NCI-H526 treated with DMSO at 0.1 percent for 48 hours (cell line): ENCODE measurements at places on chromosomes 13 and 19.

GRCh38 chr13:106468207-106468606, 67.3 kb downstream of the EFNB2 start:
- no peak for DNase-seq

- no peak for DNase-seq
Observed at GRCh38 chr19:44580366-44580895, 32.9 kb upstream of the IGSF23 start.

GRCh38 chr13:32736648-32737047, 150.4 kb downstream of the PDS5B start:
- DNase-seq: no peak

DNA sequence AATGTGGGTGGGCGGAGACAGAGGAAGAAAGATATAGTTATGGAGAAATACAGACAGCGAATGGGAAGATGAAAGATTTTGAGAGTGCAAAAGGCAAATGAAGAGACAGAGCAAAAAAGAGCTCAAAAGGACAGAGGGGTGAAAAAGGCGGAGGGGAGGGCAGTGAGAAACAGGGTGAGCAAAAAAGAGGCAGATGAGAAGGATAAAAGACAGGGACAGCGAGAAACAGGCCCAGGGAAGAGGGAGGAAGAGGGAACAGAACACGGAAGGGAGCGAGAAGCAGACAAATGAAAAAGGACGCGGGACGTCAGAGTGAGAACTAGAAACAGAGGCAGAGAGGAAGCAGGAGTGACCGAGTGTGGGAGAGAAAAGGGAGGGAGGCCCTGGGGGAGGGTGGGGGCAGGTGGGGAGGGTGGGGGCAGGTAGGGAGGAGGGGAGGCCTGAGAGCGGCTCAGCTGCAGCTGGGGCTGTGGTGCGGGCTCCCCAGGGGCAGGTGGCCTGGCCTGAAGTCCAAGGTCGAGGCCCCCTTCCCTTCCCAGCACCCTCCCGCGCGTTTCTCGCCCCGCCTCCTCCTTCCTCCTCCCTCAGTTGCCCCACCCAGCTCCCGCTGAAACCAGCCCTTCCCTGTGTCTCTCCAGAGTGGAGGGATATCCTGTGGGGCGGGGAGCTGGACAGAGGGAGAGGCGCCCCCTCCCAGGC, 2.9 kb downstream of the KLK1 start:
- no peak for DNase-seq

GRCh38 chr19:51779181-51779580, 15.8 kb upstream of the FPR3 start:
- DNase-seq: no peak

DNA sequence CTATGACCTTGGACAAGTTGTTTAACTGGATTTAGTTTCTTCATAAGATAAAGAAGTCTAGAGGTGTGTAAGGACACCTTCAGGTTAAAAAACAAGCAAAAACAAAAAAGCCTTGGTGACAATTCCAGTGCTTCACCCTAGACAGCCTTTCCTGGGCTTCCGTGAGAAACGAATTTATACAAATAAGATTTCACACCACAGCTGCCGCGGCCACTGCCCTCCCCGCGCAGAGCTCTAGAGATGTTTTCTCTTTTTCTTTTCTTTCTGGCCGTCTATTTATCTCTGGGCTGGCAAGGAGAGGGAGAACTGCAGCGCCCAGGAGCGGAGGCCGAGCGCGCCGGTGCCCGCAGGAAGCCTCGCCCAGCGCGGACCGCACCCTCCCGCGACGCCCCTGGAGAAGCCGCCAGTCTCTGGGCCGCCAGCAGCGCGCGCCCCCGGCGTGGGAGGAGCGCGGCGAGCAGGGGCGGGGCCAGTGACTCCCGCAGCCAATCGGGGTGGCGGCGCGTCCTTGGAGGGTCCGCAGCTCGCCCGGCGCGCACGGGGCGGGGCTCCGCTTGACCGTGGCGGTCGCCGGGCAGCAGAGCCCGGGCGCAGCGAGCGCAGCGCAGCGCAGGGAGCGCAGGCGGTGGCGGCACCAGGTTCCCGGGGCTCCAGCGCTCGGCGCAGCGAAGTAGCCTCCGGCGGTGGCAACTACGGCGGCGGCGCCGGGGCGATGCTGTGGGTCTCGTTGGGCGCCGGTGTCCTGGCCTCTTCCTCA, 107.0 kb downstream of the RXFP2 start:
- peak; percentile 91 for DNase-seq

DNA sequence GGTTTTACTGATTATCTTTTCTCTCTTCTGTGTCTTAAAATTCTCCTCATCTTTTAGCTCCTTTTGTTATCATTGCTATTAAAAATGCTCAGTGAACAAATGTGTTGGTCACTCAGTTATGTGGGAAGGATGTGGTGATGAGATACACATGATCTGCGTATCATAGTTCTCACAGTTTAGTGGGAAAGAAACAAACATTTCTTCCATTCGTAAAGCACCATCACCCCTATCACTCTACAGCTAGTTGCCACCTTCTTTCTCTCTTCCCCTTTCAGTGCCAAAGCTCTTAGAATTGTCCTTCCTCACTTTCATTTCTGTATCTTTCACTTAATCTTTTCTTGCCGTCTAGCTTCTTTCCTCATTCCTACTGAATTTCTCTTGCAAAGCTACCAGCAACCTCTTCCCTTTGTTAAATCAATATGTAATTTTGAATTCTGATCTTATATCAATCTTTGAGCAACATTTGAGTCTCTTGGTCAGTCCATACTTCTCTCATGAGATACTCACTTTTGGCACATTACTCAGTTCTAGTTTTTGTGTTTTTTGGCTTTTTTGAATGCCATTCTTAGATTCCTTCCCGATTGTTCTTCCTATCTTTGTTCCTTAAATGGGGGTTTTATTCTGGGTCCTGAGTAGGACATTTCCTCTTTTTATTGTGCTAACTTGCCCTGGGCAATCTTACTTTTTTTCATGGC, 122.3 kb downstream of the PCCA start:
- no peak for DNase-seq

DNA sequence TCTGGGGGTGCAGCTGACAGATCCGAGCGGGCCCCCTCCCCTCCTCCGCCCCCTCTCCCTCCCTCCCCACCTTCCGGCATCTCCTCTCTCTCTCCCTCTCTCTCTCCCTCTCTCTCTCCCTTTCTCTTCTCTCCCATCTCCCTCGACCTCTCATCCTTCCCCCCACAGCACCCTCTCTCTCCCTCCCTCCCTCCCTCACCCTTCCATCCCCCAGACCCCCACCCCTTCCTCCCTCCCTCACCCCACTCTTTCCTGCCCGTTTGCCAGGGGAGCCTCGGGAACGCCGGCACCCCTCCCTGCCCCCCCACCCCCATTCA, 666 bp downstream of the CELF5 start:
- no peak for DNase-seq

GRCh38 chr13:95386370-95386769, 85.1 kb upstream of the ABCC4 start:
- no peak for DNase-seq

GRCh38 chr13:99663185-99663825, 162.0 kb downstream of the TM9SF2 start:
- DNase-seq: no peak
